ENCODE measurements at places on chromosomes 12 and 14. TPM values are rescaled to one million over a fixed set of nuclear protein-coding genes. Genes with fewer than 3 reads are reported as not detected.

The KCNC2 gene
- total RNA-seq = not detected

The LLPH gene
- 16.5 TPM for total RNA-seq

The SLC6A15 gene
- total RNA-seq = 0.32 TPM

The PNN gene
- 29.0 TPM for total RNA-seq

The CLEC4E gene
- 2.5 TPM for total RNA-seq

The LRRK2 gene
- total RNA-seq = 7.3 TPM

The LGR5 gene
- not detected for total RNA-seq

The FAM222A gene
- 25.7 TPM for total RNA-seq

The CNTN1 gene
- total RNA-seq = 0.57 TPM

Data from left ventricle myocardium superior (tissue), 1 donor.